Hematopoietic multipotent progenitor cell treated with erythropoietin and hydrocortisone succinate and interleukin-3 and kit ligand, for 15 days (in vitro differentiated cells): ENCODE measurements at places on chromosomes 6 and 20.

DNA sequence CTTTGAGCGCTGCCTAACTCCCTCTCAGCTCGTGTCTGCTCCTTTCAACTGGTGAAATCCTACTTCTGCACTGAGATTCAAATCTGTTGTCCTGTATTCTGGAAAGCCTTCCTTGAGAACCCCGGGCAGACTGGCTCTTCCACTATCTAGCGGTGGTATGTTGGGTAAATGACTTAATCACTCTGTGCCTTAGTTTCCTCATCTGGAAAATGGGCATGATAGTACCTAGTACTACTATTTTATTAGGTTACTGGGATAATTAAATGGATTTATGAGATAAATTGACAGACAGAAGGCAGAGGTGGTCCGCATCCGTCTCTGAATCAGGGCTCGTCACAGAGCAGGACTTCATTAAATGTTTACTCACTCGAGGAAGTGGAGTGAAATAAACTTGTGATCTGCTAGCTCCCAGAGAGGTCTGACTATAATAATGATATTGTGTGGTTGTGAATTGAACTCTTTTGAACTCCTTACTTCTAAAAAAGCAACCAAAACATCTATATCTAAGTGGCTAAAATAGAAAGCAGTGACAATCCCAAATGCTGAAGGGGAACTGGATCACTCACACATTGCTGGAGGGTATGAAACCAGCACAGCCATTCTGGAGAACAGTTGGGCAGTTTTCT, 26.6 kb downstream of the PPP1R16B start:
- DNase-seq: no peak

- no peak for DNase-seq
These were observed 8.9 kb upstream of the AHCY start for GRCh38 chr20:34312024-34312460.

- no peak for DNase-seq
These were observed 40.3 kb downstream of the MAP3K4 start for GRCh38 chr6:161031721-161032495.

DNA sequence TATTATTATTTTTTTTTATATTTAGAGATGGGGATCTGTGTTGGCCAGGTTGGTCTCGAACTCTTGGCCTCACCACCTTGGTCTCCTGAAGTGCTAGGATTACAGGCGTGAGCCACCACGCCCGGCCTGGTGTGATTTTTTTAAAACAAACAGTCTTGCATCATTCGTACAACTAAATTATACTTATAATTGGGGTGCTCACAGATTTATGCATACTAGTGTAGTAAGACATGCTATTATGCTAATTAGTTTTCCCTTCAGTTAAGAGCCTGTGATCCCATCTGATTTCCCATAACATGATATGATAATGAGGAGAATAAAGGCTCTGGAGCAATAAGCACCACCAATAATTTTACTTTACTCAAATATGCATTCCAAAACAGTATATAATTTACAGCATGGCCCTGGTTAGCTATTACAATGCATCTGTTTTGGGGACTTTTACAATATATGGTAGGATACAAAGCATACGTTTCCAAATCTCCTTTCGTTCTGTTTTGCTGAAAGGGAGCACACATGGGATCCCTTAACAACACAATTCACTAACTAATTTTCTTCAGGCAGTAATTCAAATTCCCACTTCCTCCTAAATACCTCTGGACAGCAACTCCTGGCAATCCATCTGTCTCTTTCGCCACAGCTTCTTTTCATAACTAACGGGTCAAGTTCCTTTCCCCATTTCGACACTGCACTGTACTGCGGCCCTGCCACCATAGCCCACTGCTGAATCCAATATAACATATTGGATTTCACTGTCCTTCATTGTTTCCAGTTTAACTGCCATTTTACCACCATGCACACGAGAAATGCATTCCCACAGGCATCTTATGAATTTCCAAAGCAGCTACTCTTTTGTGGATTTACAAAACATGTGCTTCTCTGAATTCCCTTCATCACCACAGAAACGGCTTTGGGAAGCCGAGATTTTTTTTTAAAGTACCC, 1.7 kb downstream of the NUDT3 start:
- DNase-seq: no peak

DNA sequence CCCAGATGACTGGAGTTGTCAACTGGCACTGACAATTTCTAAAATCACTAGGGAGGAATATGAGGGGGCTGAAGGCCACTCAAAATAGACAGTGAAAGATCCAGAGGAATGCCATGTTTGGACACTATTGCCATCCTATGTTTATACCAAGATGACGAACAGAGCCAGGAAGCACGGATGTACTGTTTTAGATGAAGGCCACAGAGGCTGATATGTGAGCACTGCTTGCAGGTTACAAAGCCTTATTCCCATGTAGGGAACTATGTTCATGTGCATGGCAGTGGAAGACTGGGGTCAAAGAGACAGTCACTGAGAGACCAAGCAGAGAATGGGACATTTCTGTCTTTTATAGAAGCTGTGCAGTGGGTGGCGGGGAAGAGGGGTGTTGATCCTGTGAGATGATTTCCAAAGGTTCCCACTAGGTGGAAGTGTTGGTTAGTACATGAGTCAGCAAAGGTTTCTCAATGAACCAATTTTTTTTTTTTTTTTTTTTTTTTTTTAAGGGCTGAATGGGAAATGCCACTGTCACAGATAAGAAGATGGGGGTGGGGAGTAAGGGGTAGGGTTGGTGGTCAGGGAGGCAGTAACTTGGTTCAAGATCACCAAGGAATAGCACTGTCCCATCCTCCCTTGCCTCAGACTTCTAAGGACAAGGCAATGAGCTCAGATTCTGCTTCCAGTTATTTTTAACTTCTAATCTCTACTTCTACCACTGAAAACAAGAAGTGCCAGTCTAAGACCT, 46.7 kb upstream of the MOCS1 start:
- no peak for DNase-seq

GRCh38 chr6:151723152-151723551, 84.3 kb upstream of the ESR1 start:
- DNase-seq: no peak

- no peak for DNase-seq
These were observed 12.0 kb upstream of the DDX43 start for GRCh38 chr6:73382462-73383113.

DNA sequence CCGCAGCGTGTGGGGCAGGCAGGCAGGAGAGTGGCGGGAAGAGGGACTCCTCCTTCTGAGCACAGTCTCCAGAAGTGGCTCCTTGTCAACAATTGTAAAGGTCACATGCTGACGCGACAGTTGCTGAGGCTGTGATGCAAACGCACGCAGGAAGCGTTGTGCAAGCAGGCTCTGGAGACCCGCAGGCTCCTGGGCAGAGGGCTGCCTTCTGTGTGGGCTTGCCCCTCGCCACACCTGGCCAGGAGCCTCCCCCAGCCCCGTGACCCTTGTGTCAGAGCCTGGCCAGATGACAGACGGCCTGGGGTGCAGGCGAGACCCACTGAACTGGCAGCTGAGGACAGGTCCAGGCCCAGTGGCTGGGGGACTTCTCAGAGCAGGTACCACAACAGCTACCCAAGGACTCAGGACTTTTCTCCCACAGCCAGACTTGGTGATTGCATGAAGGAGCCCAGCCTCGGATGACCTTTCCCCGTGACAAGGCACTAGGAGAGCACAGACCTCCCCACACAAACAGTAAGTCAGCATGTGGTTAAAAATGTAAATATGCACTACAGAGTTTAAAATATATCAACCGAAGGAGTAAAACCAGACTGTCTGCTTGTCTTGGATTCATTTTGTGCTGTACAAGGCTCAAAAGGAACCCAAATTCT, 222.1 kb upstream of the RREB1 start:
- peak; percentile 75 for DNase-seq

GRCh38 chr6:21005816-21006570, 471.7 kb downstream of the CDKAL1 start:
- DNase-seq: no peak

GRCh38 chr6:18142591-18142861, 12.4 kb downstream of the TPMT start:
- DNase-seq: no peak

DNA sequence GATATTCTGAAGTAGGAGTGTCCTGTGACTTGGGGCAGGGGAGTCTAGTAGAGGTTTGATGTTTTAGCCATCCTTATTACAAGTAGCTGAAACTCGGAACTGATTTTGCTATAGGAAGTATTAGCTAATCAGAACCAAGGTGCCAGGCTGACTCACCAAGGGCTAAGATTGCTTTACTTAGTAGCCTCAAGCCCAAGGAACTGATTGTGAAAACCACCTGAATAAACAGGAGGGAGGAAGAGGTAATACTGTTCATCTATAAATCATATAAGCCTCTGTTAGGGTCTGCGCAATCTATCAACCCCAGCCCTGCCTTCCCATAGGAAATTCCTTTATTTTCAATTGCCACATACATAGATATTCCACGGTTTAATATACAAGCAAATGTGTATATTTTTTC, 54.4 kb downstream of the GNAS start:
- no peak for DNase-seq

DNA sequence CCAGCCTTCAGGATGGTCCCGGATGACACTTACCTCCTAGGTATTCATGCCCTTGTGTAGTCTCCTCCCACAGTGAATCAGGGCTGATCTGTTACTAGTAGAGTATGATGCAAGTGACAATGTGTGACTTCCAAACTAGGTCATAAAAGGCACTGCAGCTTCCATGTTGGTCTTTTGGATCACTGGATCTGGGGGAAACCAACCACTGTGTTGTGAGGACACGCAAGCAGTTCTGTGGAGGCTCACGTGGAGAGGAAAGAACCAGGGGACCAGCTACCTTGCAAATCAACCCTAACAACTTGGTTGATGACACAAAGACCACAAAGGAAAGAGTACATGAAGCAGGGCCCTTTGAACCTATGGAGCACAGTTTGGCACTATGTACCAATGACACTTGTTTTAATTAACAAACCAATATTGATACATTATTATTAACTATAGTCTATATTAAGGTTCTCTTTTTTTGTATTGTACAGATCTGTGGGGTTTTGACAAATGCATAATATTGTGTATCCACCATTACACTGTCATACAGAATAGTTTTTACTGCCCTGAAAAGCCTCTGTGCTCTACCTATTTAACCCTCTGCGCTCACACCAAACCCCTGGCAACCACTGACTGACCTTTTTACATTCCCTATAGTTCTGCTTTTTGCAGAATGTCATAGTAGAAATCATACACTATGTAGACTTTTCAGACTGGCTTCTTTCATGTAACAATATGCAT, 16.3 kb upstream of the SDCBP2 start:
- DNase-seq: no peak

DNA sequence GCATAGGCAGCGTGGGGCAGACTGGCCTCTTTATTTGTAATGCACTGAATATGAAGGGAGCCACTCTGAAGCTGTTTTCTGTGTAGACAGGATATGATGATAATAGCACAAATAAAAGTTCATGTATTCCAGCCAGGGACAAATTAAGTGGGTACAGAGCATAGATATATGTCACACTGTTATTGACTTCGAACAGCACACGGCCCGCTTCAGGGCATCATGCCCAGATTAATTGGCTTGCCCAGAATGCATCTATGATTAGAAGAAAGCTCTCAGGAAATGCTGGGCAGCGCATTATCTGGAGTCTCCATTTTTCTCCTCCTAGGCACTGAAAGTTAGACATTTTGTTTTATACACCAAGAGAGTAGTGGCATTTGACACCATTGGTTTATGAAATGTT, 26.3 kb upstream of the SASH1 start:
- no peak for DNase-seq

DNA sequence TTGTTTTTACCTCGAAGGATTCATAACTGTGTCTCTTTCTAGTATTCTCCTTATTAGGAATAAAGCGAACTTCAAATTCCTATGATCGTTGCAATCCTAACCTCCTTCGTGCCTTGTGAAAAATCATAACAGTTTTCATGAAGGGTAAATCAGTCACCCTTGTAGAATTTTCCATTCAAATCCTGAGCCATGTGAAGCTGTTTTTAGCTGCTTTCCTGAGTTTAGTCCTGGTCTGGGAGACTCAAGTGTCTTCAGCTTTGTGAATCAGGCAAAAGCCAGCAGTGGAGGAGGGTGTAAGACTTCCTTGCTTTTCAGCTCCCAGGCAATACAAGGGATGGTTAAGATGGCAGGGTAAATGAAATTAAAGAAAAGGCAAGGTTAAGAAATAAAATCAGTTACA, 24.3 kb downstream of the GCNT2 start:
- no peak for DNase-seq

GRCh38 chr20:17036541-17036940, 190.3 kb upstream of the PCSK2 start:
- DNase-seq: no peak

DNA sequence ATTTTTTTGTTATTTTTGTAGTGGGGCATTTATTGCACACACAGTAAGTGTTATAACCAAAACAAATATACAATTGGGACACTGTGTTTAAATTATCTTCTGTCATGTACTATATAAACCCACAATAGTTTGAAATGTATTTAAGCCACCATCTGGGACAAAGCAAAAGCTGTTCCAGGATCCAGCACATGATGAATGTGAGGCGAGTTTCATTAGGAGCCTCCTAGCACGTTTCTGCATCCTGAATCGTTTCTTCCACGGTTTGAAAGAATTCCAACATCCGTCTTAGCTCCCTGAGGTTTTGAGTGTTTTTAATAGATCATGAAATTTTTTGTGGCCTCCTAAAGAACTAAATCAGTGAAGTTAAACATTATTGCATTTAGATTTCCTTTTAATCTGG, 65.8 kb downstream of the EYA4 start:
- DNase-seq: no peak

- no peak for DNase-seq
These were observed 187.0 kb downstream of the HDGFL1 start for GRCh38 chr6:22756365-22756764.

- no peak for DNase-seq
These were observed 29.8 kb downstream of the ARHGAP40 start for GRCh38 chr20:38631155-38632022.

DNA sequence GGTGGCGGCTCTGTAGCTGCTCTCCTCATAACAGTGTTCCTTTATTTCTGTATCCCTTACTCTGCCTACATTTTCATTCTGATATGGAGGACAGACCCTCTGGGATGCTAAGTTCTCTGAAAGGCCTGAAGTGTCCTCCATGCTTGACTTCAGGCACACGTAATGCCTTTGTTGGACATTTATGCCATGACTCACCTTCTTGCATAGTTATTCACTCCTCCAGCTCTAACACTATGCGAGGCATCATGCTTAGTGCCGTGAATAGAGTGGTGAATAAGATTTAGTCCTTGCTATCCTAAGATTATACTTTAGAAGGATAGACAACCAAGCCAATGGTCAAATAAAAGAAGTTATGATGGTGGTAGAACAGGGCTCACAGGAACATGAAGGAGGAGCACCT, 760.9 kb upstream of the FLRT3 start:
- no peak for DNase-seq

- DNase-seq: no peak
These were observed 291.1 kb downstream of the DHX35 start for GRCh38 chr20:39253051-39253755.
